Omental fat pad (tissue), 4 donors: ENCODE measurements at places on chromosomes 1 and 21.

GRCh38 chr1:244234009-244234643 is 183.0 kb downstream of the ZBTB18 start:
- DNase-seq, result no peak

DNA sequence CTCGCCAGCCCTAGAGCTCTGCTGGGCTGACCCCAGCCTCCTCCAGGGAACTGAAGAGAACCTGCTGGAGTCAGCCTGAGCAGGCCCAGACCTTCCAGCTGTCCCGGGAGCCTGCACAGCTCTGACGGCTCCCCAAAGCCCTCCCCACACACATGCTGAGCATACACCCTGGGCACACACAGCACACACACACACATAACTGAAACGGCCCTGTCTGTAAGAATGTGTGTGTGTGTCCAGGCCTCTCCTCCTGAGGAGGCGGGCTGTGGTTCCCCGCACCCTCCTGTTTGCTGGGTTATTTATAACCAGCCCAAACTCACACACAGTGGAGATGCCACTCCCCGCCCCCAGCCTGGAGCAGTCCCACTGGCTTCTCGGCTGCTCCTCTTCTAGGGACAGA is 20.2 kb downstream of the SDC3 start:
- DNase-seq, result no peak

GRCh38 chr1:157968946-157969345 is 24.5 kb upstream of the KIRREL1 start:
- no peak for DNase-seq

- DNase-seq, result no peak
Observed at GRCh38 chr1:231337043-231337471, 595 bp downstream of the EXOC8 start.

- DNase-seq, result no peak
Observed at GRCh38 chr1:58768191-58768731, 15.6 kb downstream of the JUN start.

DNA sequence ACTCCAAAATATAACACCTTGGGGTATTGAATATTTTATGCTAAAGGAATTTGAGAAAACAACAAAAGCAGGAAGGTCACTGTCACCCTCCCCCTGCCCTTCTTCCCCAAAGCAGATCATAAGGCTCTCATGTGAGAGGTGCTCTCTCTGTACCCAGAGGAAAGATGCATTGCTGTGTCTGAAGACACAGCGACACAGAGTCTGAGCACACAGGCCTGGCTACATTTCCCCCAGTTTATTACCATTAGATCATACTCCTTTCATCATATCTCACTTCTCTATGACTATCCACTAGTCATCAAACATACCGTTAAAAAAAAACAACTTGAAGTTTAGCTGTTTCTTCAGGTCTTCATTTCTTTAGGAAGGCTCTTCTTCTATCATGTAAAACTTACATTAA is 127.1 kb downstream of the PPIAL4G start:
- DNase-seq, result no peak

- DNase-seq, result no peak
Observed at GRCh38 chr1:160093624-160094290, 4.7 kb downstream of the IGSF8 start.

GRCh38 chr1:61579802-61580201 is 145.1 kb downstream of the TM2D1 start:
- DNase-seq, result no peak

GRCh38 chr1:11537380-11537764 is 58.4 kb downstream of the DISP3 start:
- no peak for DNase-seq

DNA sequence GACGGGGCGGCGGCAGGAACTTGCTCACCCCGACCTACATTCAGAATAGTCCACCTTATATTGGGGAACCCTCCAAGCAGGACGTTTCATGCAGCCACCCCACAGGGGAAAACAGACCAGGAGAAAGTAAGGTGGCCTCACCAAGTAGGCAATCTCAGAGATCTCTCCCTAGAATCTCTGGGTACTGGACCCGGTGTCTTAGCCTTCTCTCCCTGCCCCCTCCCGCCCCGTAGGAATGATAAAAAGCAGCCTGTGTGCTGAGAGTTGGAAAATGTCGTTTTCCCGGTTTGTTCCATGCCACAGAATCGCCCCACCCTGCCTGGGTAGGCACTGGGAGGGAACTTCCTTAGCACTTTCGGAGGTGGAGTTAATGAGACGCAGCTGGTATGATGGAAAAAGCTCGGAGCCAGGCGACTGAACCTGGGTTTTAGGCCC is 789 bp upstream of the PTPN14 start:
- no peak for DNase-seq

DNA sequence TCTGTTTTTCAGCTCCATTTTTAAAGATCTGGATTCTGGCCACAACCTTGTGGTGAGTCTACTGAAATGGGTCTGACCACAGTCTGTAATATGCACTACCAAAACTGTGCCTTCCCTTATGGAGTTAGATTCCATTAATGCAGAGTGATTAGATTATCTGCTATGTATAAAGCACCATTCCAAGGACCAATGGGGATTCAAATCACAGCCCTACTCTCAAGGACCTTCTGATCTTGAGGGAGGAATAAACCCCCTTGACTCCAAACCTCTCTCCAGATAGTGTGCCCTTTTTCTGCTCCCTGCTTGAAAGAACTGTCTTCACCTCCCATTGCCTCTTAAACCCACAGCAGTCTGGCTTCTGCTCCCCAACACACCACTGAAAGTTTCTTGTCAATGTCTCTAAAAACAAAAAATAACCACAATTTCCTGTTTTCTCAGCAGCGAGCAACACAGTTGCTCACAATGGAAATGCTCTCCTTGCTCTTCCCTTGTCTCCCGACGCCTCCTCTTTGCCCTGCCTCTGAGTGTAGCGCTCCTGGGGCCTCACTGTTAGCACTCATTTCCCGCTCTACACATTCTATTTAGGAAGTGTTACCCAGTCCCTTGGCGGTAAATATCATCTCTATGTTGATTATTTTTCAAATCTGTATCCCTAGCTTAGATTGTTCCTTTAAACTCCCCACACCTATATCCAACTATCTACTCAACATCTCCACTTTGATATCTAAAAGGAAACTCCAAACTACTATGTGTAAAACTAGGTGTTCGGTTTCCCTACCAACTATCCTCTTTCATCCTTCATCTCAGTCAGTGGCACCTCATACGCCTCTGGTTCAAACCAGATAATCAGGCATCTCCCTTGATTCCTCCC is 13.6 kb downstream of the PCNX2 start:
- no peak for DNase-seq

GRCh38 chr1:51301152-51301843 is 29.1 kb downstream of the TTC39A start:
- no peak for DNase-seq

- DNase-seq, result no peak
Observed at GRCh38 chr21:46648539-46648938, 13.1 kb downstream of the PRMT2 start.

GRCh38 chr1:226061068-226061840 is 1.3 kb upstream of the H3-3A start:
- no peak for DNase-seq

GRCh38 chr21:46038871-46039397 is 57.4 kb downstream of the COL6A1 start:
- no peak for DNase-seq

GRCh38 chr1:189752461-189752995 is 725.1 kb downstream of the BRINP3 start:
- no peak for DNase-seq

DNA sequence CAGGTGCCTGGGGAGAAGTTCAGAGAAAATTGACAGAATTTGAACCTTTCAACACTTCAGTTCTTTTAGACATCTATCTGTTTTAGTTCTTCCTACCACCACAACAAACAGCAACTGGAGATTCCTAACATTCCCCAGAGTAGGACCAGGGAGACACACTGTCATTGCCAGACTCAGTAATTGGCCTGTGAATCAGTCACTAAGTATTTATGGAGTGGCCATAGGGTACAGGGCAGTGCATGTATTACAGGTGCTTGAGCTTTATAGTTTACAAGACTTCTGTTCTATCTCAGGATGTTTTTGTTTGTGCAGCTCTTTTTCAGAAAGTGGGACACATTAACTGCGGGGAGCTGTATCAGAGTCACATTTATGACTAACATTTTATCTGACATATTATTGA is 1.7 kb downstream of the CDC14A start:
- no peak for DNase-seq

DNA sequence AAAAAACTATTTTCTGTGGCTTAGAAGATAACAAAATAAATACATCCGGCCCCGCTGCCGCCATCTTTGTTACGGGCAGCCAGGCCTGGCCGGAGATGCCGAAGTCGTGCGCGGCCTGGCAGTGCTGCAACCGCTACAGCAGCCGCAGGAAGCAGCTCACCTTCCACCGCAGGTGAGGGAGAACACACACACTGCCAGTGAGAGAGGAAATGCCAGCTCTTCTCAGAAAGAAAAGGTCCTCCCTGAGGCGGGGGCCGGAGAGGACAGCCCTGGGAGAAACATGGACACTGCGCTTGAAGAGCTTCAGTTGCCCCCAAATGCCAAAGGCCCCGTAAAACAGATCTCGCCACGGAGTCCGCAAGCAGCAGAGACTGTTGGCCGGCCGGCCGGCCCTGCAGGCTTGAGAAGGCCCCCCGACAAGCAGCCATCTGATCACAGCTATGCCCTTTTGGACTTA is 323.2 kb downstream of the AMY1C start:
- no peak for DNase-seq

GRCh38 chr1:116763787-116764465 is 9.7 kb downstream of the CD2 start:
- DNase-seq, result no peak

DNA sequence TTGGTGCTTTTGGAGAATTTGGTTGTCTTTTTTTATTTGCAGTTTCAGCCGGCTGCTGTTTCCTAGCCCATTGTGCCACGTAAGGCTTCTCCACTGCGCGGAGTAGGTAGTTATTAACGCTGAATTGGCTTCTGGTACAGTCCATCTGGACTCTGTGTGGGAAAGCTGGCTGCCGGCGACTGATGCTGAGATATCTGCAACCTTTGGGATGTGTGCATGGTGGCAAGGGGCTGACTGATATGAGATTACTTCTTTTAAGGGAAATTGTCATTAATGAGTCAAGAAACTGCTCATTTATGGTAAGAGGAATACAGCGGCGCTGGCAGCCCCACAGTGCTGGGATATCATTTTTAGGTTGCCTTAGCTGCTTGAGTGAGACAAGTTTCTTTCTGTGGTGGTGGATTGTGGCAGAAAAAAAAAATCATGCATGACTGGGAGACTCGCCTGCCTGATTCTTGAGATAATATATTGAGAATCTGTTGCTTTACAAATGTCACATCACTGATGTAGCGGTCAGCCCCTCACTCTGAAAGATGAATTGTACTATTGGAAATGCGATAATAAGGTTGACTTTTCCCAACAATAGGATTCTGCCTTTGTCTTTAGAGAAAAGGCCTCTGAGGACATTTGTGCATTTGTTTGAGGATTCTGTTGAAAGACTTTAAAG is 2.5 kb upstream of the ELAVL4 start:
- DNase-seq, result no peak

DNA sequence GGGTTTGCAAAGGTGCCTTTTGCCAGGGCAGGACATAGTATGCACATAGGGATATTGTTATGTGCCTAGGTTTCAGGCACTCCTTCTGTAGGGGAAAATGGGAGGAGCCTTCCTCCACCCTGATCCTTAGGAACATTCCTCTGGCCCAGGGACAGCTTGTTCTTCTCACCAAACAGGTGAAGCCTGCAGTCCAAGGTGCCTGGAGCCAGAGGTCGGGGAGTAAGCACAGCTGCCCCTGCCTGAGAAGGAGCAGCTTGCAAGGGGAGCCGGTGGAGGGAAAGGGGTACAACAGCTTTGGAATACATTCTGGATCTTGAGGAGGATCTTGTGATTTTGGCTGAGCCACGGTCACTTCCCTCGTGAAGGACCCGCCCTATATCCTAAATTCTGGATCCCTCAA is 82.4 kb upstream of the CD1D start:
- DNase-seq, result no peak

DNA sequence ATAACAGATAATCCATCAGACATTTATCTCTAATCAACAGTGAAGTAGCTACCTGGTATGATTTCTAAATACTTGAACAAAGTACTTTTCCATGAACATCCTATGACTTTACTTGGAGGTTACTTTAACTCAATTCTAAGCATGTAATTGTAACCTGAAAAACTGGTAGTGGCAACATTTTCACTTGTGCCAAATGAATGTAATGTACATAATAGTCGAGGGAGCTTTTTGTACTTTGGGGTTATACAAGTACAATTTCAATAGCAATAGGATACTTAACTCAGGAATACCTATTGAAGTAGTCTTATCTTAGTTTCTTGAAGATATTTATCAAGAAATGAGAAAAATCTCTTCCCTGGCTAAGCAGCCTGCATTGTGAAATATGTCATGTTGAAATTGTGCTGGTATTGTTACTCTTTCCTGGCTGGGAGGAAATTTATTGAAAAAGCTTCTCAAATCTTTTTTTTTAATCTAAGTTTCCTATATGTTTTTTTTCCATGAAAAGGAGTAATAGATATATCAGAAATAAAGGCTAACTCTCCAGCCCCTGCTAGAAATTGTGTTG is 33.7 kb upstream of the CACYBP start:
- DNase-seq, result no peak
